ENCODE measurements at places on chromosomes 11 and 22. TPM values are rescaled to one million over a fixed set of nuclear protein-coding genes. Genes with fewer than 3 reads are reported as not detected.

The SLC37A2 gene
- 26.0 TPM for total RNA-seq

The DNAJB13 gene
- total RNA-seq = not detected

The PHETA2 gene
- total RNA-seq = 13.3 TPM

The ANO3 gene
- total RNA-seq = 2.2 TPM

The MMP20 gene
- not detected for total RNA-seq

The SLC7A4 gene
- total RNA-seq = 4.6 TPM

The OR52E8 gene
- total RNA-seq = not detected

The SOX10 gene
- total RNA-seq = not detected

The P2RY6 gene
- total RNA-seq = 1.0 TPM

The LINC01488 gene
- not detected for total RNA-seq

The VWCE gene
- 4.8 TPM for total RNA-seq

The NXPE1 gene
- total RNA-seq = not detected

The PRRG4 gene
- 1.7 TPM for total RNA-seq

The ANKK1 gene
- 0.24 TPM for total RNA-seq

The MRGPRF gene
- total RNA-seq = 52.2 TPM

The OVCH2 gene
- total RNA-seq = not detected

The DKK3 gene
- 18.4 TPM for total RNA-seq

The DCDC1 gene
- 1.7 TPM for total RNA-seq

The HYLS1 gene
- total RNA-seq = 3.3 TPM

The SHANK2 gene
- total RNA-seq = 0.82 TPM

The TMPRSS4 gene
- total RNA-seq = not detected

The SELENOM gene
- total RNA-seq = 239 TPM

The BLID gene
- total RNA-seq = 6.5 TPM

The HOATZ gene
- total RNA-seq = not detected

The PHF5A gene
- 43.8 TPM for total RNA-seq

The SMIM35 gene
- total RNA-seq = not detected

The FGF19 gene
- not detected for total RNA-seq

The KCNK7 gene
- 1.7 TPM for total RNA-seq

The GNAZ gene
- total RNA-seq = 8.6 TPM

The H19 gene
- 454 TPM for total RNA-seq

The NOX4 gene
- total RNA-seq = 36.0 TPM

The CFAP300 gene
- total RNA-seq = 1.3 TPM

The CECR2 gene
- 0.24 TPM for total RNA-seq

The SMCO4 gene
- total RNA-seq = 22.2 TPM

The CCDC116 gene
- not detected for total RNA-seq

The RBFOX2 gene
- total RNA-seq = 41.2 TPM

The GSTT2 gene
- not detected for total RNA-seq

The RAB38 gene
- total RNA-seq = 4.0 TPM

The SNX32 gene
- 0.93 TPM for total RNA-seq

The HORMAD2 gene
- total RNA-seq = not detected

The TRABD gene
- total RNA-seq = 18.3 TPM

The PAX6 gene
- not detected for total RNA-seq

The RFPL3 gene
- not detected for total RNA-seq

The OR52A1 gene
- total RNA-seq = not detected

The TMEM86A gene
- 3.4 TPM for total RNA-seq

The GNG3 gene
- total RNA-seq = not detected

The ASPHD2 gene
- total RNA-seq = 0.46 TPM

The CLDN5 gene
- 67.6 TPM for total RNA-seq

The ARFIP2 gene
- total RNA-seq = 51.3 TPM

The TMEM191C gene
- total RNA-seq = 3.8 TPM

The OR51B5 gene
- not detected for total RNA-seq

The PAMR1 gene
- total RNA-seq = 28.4 TPM

The SCN4B gene
- 2.8 TPM for total RNA-seq

The OSBP2 gene
- total RNA-seq = 5.7 TPM

The CARD18 gene
- total RNA-seq = not detected

The POLR2F gene
- 73.9 TPM for total RNA-seq

The GP1BB gene
- 1.8 TPM for total RNA-seq

The MTMR3 gene
- total RNA-seq = 41.3 TPM

Data from omental fat pad (tissue), 4 donors.